ENCODE measurements at places on chromosomes 2 and 18.

DNA sequence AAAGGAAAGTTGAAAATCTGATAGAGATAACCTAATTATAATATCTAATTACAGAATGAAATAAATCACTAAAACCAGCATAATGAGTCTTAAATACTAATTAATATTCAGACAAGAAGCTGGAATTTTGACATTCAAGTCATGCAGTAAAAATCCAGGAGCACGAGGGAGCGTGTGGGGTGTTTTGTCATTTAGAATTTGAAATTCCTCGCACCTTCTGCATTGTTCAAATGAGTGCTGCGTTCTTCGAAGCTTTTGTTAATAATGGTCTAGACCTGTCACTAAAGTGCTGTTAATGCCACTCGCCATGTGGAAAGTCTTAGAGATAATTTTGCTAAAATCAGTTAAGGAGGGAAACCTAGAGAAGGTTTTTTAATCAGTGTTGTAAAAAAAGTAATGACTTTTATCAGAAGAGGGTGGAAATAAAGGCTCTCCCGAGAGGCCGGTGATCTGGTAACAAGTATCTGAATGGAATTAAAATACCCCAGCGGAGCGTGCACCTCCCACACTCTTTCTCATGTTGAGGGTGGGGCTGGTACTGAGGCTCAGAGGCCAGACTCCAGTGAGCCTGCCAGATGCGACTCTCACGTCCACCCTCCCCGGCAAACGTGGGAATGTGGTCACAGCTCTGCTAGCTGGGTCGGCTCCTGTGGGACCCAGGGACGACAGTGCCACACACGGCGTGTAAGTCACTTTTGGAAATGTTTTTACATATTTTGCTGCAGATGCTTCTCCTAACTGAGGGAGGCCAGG, 69.4 kb upstream of the MYT1L start:
- no peak for DNase-seq

- DNase-seq: no peak
Measured at GRCh38 chr2:122389694-122390093, 634.2 kb downstream of the TSN start.

DNA sequence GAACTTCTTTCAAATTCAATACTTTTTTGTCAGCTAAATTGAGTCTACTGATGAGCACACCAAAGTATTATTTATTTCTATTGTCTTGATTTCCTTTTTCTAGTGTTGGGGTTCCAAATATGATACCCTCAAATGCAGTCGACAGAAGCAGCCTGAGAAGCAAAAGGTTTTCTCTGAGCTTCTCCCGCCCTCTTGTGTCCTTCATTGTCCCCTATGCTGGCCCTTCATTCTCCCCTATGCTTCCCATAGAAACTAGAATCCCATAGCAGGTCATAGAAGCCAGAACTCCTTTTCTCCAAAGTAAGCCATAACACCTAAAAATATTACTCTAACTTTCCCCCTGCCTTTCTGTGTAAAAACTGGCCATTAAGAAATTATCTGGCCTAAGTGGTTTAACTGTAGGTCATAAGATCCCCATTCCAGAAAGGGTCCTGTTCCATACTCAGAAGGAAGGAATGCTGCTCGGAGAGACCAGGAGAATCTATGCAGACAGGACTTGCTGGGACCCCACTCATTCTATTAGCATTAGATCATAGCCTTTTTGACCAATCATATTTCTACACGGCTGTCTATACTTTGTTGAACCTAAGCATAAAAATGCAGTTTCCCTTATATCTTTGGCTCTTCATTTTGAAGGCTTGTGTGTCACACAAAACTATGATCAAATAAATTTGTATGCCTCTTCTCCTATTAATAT, 764.6 kb upstream of the PKDCC start:
- DNase-seq: no peak

DNA sequence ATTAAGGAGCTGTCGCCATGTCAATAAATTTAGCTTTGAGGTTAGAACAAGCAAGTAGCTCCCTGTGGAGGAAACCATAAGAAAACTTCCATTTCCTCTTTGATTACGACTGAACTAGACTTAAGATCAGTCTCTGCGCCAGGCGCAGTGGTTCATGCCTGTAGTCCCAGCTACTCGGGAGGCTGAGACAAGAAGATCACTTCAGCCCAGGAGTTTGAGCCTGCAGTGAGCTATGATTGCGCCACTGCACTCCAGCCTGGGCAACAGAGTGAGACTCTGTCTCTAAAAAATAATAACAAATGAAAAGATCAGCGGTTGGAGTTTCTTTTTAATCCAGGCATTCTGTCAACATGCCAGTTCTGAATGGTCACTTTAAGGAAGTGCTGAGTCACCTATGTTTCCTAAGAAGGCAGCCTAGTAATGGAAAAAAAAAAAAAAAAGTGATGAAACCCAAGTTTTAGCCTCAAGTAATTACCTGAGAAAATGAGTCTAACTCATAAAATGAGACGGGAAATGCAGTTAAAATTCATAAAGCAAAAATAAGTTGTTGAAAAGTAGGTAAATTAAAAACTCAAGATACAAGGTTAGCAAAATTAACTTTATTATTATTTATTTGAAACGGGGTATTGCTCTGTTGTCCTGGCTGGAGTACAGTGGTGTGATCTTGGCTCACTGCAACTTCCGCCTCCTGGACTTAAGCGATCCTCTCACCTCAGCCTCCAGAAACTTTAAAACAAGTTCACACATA, 10.2 kb downstream of the C18orf32 start:
- no peak for DNase-seq

DNA sequence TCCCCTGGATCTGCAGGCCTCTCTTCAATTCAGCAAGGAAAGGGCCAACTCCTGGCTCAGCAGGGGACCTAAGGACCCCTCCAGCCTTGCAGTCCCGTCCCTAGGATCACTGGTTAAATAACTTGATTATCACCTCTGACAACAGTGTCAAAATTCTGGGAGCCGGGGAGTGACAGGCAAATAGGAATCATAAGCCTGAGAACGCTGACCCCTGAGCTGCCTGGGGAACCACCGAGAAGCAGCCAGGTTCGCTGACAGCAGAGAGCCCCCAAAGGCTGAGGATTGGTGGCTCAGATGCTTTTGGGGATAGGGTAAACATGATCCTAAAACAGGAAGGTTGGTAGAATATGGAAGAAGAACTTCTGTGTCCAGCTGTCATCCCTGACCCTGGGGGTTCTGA, 17.5 kb upstream of the TNS1 start:
- DNase-seq: no peak

GRCh38 chr2:8370258-8370802, 311.5 kb upstream of the ID2 start:
- no peak for DNase-seq

DNA sequence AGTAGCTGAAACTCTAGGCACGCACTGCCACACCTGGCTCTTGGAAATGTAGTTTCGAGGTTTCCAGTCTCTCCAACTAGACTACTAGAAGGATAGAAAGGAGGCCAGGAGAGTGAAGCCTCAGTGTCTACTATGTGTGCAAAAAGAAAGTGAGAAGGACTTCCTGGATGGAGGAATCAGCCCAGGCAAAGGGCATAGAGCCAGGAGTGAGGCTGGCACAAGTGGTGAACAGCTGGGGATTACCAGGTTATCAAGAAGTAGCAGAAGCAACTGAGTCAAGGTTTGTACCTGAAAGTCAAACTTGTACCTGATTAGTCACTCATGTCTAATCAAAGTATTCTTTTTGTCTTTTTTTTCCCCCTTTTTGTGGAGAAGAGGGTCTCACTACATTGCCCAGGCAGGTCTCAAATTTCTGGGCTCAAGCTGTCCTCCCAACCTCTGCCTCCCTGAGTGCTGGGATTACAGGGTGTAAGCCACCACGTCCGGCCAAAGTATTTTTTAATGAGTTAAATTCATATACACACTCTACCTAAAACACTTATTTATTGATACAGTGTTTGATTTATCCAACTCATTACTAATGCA, 8.7 kb upstream of the FZD5 start:
- no peak for DNase-seq

GRCh38 chr2:190968522-190968921, 45.4 kb downstream of the STAT1 start:
- DNase-seq: no peak

- DNase-seq: no peak
Measured at GRCh38 chr2:241019441-241020139, 21.2 kb downstream of the SNED1 start.

- no peak for DNase-seq
Measured at GRCh38 chr18:63890237-63890949, 2.9 kb downstream of the SERPINB2 start.

GRCh38 chr2:143029141-143029540, 100.1 kb upstream of the ARHGAP15 start:
- DNase-seq: no peak
